ENCODE measurements at places on chromosomes 3 and 15.

DNA sequence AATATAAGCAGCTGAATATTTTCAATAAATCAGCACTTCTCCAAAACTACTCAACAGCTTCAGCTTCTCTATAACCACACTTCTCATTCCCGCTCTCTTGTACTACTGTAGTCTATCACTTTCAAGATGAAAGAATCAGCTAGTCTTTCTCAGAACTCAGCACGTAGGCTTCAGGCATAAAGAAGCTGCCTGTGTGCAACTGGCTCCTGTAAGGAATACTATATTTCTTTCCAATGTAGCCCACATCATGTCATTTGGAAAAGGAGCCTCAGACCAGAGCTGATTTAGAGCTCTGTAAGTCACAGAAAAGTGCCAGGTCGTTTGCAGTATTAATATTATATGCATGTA is 62.3 kb downstream of the FMN1 start:
- DNase-seq: no peak

DNA sequence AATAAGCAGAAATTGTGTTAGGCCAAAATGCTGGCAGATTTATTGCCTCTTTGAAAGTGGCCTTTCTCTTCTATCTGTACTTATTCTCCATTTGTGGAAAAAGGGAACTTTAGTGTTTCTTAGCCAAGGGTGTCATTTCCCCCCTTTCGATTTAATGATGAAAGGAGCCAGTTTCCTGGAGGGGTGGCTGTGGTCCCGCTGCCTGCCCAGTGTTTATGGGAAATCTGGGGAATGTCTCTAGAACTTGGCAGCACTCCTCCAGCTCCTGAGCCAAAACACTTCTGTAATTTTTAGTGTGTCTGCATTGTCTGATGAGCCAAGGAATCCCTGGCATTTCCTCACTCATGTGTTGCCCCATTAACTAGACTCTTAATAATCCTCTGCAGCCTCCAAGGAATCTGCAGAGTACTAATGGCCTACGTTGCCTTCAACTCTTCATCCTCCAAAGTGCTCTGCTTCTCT is 448.8 kb downstream of the GRM7 start:
- DNase-seq: no peak

- DNase-seq: no peak
These were observed 6.2 kb downstream of the ZNF385D start for GRCh38 chr3:21744793-21745192.

GRCh38 chr3:196127308-196128040 is 45.6 kb upstream of the TFRC start:
- DNase-seq: no peak

DNA sequence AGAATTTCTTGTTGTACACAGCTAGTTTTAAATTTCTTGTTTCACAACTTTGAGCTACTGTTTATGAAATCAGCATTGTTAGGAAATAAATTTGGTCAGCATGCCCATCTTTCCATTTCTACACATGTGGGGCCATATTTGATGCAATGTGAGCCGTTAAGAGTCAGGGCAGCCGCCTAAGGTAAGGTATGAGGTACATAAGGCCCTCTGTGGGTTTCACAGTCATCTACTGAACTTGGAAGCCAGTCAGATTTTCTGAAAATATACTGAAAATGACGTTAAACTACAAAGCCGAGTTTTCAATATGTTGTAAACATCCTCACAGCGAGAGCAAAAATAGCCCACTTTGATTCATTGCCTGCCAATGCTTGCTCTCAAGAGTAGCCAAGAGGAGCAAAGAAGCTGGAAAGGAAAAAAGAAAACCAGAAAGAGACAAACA is 94.7 kb upstream of the PDZRN3 start:
- DNase-seq: no peak

All from inflammatory macrophage treated with lipopolysaccharide for 4 hours (primary cell).